Activated CD4-positive, alpha-beta T cell treated with anti-CD3 and anti-CD28 coated beads, Interleukin-2, amount 50 U/mL, for 16 hours (primary cell): ENCODE measurements at places on chromosomes 12 and 14.

DNA sequence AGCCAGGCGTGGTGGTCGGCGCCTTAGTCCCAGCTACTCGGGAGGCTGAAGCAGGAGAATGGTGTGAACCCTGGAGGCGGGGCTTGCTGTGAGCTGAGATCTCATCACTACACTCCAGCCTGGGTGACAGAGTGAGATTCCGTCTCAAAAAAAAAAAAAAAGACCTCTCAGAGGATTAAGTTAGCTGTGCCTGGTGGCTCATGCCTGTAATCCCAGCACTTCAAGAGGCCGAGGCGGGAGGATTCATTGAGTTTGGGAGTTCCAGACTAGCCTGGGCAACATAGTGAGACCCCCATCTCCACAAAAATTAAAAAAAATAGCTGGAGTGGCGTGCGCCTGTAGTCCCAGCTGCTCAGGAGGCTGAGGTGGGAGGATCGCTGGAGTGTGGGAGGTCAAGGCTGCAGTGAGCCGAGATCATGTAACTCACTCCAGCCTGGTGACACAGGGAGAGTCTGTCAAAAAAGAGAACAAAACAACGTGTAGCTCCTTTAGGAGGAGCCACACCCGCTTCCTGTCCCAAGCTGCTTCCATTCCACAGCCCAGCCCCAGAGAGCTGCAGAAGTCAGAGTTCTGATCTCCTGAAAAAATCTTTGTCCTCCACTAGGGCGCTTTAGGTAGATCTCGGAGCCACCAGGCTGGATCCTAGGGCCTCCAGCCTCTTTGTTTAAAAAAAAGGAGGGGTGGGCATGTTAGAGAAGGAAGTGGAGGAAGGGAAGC lies 11.5 kb upstream of the ULK1 start:
- DNase-seq = no peak

DNA sequence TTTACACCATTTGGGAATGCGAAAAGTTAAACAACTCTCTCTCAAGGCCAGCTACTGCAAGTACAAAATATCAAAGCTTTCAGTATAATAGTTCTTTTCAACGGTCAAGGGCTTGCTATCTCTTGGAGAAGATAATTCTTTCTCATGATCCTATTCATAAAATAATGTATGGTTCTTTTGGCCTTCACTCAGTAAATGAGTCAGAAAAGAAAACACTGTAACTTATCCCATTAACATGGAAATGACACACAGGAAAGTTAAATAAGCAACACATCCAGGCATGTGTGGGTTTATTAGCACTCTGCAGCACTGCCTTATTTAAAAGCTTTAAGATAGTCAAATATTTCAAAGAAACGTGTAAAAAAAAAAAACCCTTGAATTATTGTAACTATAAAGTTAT lies 36.9 kb downstream of the ZFC3H1 start:
- no peak for DNase-seq

- DNase-seq = no peak
Observed at GRCh38 chr12:58537278-58537677, 383.0 kb downstream of the LRIG3 start.

GRCh38 chr14:75303381-75303789 lies 24.8 kb downstream of the FOS start:
- peak; percentile 67 for DNase-seq

DNA sequence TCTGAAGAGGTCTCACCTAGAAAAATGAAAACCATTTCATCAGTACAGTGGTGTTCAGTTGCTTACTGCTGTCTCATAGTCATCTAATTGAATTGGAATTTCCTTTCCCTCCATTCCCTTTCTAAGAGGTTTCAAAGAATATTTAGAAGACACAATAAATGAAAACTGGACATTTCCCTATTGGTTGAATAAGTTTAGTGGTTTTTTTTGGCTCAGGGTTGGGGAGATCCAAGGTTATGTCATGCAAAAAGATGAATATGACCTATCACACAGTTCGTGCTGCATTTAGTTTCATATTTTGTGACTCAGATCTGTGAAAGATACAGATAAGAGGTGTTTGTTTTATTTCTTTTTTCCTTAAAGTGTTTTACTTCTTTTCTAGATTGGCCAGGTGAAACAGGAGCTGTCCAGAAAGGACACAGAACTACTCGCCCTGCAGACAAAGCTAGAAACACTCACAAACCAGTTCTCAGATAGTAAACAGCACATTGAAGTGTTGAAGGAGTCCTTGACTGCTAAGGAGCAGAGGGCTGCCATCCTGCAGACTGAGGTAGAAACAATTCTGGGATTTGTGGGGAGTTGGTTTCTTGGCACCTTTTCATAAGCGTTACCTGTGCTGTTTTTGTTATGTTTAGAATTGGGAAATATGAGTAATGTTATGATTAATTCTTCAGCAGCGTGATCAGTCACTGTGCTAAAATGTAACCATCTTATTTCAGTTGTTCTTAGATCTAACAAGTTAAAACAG lies 124.6 kb downstream of the ERC1 start:
- no peak for DNase-seq
